Fibroblast of mammary gland (primary cell): ENCODE measurements at places on chromosomes 12 and 14.

DNA sequence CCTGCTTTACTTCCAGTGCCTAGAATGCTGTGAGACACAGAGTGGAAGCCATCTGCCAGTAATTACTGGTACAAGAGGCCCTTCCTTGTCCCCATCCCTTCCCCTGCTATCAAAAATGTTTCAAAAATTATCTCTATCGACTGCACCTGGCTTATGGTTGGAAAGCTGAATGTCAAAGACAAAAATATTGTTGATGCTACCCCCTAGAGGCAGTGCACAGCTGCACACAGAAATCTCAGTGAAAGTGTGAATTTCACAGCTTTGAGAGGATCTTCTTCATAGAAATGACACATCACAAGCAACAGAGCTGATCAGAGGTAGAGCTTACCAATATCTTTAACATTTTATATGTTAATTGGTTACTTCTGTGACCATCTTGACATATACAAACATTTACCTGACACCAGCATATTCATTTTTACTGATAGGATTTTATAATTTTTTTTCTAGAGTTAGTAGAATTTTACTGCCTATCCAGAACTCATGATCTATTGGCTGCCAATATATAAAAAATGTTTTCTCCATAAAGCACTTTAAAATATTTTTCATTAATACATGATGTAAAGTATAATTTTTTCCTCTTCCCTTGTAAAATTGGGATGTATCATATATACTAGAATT is 138.0 kb downstream of the AACS start:
- DNase-seq, result no peak

DNA sequence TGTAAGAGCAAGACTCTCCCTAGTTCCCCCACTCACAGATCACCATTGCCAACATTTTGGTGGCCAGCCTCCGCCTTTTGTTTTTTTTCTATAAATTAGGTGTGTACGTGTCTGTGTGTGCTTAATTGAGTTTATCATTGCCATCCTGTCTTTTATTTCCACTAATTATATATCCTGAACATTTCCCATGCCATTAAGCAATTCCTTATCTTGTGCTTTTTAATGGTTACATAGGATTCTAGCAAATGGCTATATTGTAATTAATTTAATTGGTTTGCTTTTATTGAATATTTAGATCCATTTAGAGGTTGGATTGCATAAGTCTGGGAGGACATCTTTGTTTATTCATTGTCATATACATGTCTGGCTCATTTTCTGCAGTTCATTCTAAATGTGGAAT is 107.3 kb upstream of the RTL1 start:
- no peak for DNase-seq

- peak; percentile 80 for DNase-seq
Observed at GRCh38 chr12:25377469-25378177, 126.9 kb upstream of the KRAS start.

GRCh38 chr12:51814311-51815088 is 34.0 kb downstream of the FIGNL2 start:
- DNase-seq, result peak; percentile 72
